ENCODE measurements at places on chromosomes 5 and 9.

GRCh38 chr9:109860521-109860920, 80.5 kb downstream of the PALM2AKAP2 start:
- DNase-seq, result no peak

- DNase-seq, result no peak
Measured at GRCh38 chr5:154737667-154738320, 17.4 kb upstream of the LARP1 start.

DNA sequence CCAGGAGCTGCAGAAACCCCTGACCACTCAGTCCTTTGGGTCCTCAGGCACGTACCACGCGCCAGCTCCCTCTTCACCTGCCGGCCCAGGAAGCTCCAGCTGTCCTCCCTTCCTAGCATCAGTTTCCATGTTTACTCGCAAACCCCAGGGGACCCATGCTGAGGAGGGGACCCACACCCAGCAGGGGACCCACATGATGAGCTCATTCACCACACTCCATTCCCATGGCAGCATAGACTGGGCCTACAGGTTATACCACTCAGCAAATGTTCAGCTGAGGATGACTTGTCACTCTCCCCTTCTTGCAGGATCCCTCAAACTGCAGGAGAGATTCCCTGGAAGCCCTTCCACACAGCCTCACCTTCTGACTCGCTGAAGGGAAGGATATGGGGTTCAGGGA, 73.5 kb upstream of the GALNT10 start:
- DNase-seq, result no peak

DNA sequence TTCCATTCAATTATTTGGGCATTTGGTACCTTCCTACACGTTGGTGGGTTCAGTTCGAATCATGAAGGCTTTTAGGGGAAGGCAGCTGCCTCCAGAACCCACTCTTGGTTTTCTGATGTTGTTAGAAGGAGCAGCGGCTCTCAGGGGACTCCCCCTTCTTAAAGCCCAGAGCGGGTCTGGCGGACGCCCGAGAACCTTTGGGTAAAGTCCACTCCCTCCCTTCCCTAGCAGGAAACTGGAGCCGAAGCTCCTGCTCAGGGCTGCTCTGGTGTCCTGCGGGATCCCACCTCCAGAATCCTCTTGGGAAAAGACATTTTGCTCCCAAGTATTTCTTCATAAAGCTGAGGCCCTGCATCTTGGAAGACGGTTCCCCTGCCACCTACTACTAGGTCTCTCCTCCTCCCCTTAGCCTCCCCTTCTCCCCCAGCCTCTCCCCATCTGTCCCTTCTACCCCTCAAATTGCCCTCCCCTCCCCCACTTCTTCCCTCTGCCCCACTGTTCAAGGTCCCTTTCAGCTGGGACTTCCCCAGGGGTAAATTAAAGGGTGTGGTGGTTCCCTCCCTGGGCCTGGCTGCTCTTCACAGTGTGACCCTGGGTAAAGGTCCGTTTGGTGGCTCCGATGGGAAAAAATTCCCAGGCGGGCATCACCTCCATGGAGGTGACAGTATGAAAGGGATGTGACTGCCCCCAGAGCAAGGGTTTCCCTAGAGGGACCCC, 9.3 kb downstream of the IRX4 start:
- no peak for DNase-seq

- DNase-seq, result peak; percentile 69
Measured at GRCh38 chr9:133163504-133164172, at the start of gene GBGT1. GBGT1 (minus strand) TSS chr9:133163914; CDS start chr9:133162412, 1,502 bp downstream.

DNA sequence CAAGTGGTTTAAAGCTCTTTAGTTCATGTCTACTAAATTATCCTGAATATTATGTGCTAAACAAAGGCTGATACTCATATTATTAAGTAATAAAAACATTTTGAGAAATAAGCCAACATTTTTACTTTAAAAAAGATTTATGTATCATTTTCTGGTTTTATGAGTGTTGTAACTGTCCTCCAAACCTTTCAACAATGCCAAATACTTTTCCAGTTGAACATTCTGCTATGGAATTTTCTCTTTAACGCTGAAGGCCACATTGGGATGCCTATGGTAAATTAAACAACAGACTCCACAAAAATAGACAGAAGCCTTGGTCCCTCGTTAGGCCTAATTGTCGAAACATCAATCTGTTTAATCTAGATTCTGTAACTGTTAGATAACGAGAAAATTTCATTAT, 131.3 kb downstream of the GLIS3 start:
- DNase-seq, result no peak

DNA sequence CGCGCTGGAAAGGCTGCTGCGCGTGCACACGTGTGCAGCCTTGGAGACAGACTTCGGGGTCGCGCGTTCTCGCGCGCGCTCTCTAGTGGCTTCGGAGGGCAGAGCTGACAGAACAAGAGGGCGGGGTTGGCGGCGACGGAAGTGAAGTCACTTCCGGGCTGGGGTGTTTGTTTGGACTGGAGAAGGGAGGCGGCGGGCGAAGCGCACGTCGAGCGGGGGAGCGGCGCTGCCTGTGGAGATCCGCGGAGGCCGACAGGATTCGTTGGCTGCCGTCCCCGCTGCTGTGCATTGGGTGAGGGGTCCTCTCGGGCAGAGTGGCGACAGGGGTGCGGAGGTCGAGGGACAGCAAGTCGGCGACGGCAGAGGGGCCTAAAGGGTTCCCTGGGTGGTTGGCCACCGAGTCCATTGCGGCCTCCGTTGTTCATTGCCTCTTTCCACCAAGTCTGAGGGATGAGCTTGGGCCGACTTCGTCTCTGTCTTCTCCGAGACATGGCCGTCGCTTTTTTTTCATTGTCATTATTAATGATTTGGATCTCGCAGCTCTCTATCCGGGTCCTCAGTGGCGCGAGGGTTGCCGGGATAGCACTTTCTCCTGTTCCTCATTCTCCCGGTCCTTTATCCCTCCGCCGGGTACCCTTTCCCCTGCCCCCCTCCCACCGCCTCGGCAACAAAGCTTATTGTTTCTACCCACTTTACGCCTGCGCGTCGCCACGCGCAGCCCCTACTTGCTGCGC, at the start of gene PAIP2:
Gene PAIP2, plus strand, starts transcription at position 166 of the 734 bp plus-strand sequence. CDS start 21,931 bp downstream, outside the sequence.
- peak; percentile 93 for DNase-seq

DNA sequence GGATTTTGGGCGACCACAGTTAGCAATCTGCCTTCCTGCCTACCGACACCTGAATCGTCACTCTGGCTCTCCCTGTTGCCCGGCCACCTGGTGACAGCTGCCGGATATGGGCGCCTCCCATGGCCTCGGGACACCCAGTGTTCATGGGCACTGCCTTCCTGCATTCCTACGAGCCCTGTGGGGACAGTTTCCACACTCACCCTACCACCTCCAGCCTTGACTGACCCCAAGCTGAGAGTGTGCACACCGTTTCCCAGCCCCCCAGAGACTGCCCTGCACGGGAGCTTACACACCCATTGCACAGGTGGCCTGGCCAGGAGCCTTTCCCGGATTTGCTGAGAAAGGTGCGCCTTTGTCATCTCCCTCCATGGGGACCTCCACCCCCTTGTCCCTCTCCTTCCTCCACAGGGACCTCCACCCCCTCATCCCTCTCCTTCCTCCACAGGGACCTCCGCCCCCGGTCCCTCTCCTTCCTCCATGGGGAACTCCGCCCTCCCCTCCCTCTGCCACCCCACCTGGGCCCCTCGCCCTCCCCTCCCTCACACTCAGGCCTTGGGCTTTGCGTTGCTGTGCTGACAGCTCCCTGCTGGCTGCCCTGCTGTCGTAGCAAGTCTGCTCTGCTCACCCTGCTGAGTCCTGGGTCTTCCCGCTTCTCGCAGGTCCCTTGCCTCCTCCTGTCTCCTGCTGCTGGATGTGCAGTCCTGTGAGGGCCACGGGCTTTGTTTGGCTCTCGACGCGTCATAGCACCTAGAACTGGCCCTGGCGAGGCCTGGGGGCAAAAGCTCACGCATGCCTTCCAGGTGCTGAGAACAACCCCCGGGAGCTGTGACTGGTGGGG, 48.4 kb downstream of the MRPL36 start:
- no peak for DNase-seq

DNA sequence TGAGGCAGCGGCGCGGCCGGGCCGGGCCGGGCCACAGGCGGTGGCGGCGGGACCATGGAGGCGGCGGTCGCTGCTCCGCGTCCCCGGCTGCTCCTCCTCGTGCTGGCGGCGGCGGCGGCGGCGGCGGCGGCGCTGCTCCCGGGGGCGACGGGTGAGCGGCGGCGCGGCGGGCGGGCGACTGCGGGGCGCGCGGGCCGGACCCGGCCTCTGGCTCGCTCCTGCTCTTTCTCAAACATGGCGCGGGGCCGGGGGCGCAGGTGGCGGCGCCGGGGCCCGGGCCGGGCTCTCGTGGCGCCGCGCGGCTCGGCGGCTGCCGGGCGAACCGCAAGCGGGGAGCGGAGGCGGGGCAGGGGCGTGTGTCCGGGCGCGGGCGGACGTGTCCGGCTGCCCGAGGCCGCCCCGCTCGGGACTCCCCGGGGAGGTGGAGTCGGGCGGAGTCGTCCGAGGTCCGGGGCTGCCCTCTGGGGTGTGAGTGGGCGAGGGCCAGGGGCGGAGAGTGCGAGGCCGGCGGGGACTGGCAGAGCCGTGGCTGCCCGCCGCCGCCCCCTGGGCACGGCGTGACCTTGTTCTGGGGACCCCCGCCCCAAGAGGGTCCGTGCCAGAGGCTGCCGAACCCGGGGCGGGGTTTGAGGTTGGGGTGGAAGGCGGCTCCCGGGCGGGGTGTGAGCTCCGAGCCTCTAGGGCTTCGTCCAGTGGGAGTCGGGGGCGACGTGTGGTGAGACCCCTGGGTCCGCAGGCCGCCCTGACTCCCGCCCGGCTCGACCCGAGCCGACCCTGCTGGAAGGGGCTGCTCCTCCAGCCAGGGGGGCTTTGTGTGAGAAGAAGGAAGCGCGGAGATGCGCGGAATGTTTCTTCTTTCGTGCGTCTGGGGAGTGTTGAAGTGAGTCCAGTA, 485 bp downstream of the TGFBR1 start:
- peak; percentile 90 for DNase-seq

DNA sequence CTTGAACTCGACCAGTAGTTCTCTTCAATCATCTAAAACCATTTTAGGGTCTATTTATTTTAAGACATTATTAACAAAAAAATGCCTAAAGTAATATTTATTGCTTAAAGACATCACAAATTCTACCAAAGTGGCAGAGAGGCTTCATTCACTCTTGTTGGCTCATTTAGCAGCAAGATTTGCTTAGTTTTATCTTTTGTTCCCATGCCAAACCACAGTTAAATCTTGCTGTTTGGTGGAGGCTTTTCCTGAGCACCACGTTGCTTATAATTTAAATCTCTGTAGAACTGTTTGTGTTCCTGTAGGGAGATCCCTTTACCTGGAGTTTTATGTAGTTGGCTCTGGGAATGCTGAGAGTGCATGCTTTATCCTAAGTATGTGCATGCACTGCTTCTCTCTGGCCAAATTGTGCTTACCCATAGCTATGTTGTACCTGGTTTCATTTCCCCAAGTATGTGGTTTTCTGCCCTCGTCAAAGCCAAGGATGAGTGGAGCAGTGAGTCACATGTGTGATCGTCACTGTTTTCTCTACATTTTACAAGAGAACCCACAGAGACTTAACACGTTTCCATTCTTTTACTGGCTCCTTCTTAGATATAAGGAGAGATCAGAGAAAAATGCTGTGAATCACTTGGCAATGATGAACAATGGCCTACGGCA, 42.1 kb upstream of the MAST4 start:
- peak; percentile 61 for DNase-seq

DNA sequence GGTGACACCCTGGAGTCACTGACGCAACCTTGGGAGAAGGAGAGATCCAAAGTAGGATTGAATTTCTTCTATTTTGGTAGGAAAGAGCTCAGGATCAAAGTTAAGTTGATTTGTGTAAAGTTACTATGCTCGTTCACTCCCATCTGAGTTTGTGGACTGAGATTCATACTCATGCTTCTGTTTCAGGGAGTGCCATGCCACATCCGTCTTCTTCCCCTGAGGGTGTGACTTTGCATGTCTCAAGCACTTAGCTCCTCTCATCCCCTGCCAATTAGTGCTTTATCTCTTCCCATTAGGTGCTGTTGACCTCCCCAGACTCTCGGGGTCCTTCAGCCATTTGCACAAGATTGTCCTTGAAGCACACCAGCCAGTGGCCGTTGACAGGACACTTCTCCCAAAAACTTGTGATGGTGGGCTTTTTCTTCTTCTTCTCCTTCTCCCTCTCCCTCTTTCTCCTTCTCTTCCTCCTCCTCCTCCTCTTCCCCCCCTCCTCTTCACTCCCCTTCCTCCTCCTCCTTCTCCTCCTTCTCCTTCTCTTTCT, 232.2 kb upstream of the KLF4 start:
- no peak for DNase-seq

DNA sequence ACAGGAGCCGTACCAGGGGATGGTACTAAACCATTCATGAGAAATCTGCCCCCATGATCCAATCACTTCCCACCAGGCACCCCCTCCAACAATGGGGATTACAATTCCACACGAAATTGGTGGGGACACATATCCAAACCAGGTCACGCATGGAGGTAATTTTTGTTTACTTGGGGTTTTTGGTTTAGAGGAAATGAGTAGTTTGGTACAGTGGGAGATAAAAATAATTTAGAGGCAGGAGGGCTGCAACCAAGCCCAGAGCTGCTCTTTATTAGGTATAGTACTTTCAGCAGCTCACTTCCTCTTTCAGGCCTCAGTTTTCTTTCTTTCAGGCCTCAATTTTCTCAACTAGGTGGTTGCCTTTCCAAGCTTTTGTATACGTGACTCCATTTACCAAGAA, 23.2 kb downstream of the PRUNE2 start:
- DNase-seq, result peak; percentile 32

DNA sequence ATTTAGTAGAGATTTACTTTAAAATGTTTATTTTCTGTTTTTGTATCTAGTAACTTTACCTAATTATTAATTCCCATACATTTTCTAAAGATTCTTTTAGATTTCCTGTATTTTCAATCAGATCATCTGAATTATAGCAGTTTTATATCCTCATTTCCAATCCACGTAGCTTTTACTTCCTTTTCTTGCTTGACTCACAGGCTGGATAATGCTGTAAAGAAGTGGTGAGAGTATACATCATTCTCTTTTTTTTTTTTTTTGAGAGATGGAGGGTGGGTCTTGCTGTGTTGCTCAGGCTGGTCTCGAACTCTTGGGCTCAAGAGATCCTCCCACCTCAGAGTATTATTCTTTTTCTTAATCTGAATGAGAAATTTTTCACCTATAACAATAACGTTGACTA, 11.2 kb upstream of the SETX start:
- DNase-seq, result no peak

- DNase-seq, result no peak
Measured at GRCh38 chr5:104400941-104401340, 838.4 kb upstream of the NUDT12 start.

- DNase-seq, result no peak
Measured at GRCh38 chr5:88881571-88881971, 1.4 kb downstream of the MEF2C start.
